ENCODE measurements at places on chromosomes 6 and 20.

DNA sequence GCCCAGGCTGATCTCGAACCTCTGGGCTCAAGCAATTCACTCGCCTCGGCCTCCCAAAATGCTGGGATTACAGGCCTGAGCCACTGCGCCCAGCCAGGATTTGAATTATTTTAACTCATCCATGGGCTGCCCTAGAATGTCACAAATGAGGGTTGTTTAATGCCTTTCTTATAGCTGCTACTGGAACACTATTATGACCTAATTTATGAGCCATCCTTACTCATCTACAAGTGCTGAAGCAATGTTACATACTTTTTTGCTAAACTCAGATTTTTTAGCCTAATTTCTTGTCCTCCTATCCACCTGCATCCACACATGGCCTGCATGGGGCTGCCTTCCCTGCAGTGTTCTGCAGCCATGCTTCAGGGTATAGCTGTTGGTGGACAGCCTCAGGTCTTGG, 59.9 kb downstream of the RTN4IP1 start:
- no peak for DNase-seq

- no peak for DNase-seq
Measured at GRCh38 chr6:137213331-137213740, 5.8 kb downstream of the IFNGR1 start.

DNA sequence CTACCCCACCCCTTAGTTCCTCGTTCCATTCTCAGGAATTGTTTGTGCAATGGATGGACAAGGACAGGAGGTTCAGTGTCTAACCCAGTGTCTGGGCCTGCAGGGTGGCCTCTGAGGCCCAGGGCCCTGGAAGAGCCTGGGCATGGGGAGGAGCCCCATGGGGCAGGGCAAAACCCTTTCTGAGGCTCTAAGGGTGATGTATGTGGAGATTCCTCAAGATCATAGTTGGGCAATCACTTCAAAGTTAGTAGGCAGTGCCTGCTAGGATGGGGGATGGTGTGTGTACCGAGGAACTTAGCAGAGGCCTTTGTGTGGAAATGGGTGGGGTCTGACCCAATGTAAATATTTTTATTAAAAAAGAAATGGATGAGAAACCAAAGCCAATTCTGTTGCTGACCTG, 6.7 kb upstream of the C2 start:
- peak; percentile 25 for DNase-seq

DNA sequence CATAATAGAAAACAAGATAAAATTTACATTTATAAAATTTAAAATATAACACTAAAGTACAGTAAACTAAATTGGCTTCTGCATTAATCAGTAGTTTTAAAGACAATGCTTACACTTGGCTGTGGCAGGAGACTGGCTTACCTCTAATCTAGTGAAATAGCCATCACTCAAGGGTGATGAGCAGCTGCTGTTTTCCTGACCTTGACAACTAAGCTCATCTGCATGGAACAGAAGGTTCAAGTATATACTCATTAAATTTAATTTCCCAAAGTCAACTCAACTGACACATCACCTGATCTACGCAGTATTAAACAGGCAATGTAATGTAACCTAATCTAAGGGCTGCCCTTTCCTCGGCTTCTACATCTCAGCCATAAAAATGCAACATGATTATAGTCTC, 14.5 kb downstream of the TMX4 start:
- DNase-seq, result no peak

DNA sequence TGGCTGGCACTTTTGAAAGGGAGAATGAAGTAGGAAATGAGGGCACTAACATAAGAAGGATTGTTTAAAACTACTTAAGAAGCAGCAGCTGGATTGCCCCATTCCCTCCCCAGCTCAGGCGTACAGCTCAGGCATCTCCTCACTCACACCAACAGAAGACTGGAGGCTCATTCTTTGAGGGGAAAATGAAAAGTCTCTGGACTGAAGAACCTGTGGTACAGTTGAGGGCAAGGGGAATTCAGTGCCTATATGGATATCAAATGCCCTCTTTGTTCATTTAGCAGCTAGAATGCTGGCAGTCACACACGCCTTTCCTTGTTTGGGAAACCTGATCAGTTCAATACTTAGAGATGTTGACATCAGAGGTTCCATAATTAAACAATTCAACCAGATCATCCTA, 502.1 kb upstream of the SOX4 start:
- no peak for DNase-seq

DNA sequence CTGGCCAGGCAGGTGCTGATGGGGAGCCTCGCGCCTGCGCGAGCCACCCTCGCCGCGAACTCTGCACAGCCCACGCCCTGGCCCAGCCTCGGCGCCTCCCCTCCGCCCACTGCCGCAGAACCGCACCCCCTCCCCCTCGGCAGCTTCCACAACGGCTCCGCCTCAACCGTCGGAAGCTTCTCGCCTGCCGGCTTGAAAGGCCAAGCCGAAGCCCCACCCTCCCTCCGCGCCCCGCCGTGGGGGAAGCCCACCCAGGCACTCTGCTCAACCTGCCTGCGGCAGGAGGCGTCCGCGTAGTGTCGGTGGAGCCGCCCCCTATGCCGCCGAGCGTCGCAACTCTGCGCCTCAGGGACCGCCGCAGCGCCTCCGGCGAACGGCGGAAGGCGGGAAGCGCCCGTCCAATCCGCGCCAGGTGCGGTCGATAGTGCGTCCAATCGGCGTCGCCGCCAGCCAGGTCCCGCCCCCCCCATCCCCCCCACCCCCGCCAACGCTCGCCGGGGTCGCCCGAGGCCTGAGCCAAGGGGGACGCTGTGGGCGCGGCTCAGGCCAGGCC, at the start of gene SYCP2:
TSS of gene SYCP2 (minus strand) at position 342 of the 553 bp plus-strand sequence. CDS start 11,224 bp downstream, outside the sequence.
- peak; percentile 35 for DNase-seq

DNA sequence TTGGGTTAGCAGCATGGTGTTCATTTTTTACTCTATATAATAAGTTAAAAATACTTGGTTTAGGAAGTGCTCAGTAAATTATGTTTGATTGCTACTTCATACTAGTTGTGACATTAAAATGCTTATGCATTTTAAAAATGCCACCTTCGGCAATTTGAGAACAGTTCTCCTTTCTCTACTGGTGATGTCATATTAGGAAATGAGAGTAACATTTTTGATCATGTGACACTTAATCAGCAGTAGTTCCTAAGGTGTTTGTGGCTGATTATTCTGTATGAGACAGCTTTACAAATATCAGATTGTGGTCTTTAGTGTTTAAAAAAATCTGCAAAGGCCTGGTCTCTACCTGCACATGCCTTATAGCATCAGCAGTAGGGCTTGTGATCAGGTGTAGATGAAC, 4.4 kb downstream of the GZF1 start:
- DNase-seq, result no peak

DNA sequence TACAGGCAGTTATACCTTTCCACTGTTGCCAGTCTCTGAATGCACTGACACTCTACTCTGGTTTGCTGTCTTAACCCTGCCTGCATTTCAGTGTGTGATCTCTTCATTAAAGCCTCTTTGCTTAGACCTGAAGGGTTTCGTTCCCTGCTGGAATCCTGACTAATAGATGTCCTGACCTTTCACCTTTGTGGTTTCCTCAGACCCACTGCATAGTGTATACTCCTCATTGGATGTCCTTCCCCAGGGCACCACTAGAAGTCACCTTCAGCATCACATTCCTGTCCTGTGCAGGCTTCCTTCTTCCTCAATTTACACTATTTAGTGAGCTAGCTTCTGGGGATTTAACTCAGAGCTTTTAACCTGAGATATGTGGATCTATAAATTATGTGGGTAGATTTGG, 120.6 kb downstream of the RCAN2 start:
- no peak for DNase-seq

DNA sequence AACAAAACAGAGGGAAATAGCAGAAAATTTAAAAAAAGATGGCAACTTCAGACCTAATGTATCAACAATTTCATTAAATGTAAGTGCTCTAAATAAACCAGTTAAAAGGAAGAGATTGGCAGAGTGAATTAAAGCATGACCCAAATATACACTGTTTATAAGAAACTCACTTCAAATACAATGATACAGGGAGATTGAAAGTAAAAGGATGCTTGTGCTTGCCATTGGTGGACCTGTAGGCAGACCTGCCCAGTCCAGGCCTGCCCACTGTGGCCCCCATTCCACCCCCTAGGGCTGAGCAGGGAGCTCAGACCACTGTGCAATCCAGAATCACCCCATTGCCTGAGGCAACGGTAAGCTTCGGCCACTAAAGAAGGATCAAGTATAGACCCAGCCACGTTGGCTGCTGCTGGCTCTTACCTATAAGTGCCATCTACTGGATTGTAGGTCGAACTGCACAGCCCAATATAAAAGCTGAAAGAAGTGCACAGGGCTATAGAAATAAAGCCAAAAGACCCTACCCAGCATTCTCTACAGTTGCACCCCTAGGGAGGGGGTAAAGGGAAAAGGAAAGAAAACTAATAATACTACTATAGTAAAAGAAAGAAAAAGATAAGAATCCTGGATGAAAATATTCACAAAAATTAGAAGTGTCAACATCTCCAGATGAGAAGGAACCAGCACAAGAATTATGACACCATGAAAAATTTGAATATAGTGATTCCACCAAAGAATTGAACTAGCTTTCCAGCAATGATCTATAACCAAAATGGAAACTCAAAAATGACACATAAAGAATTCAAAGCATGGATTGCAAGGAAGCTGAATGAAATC, 36.1 kb downstream of the PSMB1 start:
- peak; percentile 83 for DNase-seq

- DNase-seq, result peak; percentile 87
Measured at GRCh38 chr6:121849477-121849876, 414.0 kb downstream of the GJA1 start.

- peak; percentile 63 for DNase-seq
Measured at GRCh38 chr6:35240838-35241801, 18.4 kb upstream of the ZNF76 start.

- DNase-seq, result no peak
Measured at GRCh38 chr20:49542514-49542991, 25.4 kb downstream of the PTGIS start.

- DNase-seq, result peak; percentile 79
Measured at GRCh38 chr20:58127701-58128111, 100.7 kb downstream of the ANKRD60 start.

GRCh38 chr6:152746172-152746553, 4.4 kb upstream of the VIP start:
- DNase-seq, result peak; percentile 63

GRCh38 chr6:45436544-45437438, 59.1 kb upstream of the SUPT3H start:
- peak; percentile 81 for DNase-seq

DNA sequence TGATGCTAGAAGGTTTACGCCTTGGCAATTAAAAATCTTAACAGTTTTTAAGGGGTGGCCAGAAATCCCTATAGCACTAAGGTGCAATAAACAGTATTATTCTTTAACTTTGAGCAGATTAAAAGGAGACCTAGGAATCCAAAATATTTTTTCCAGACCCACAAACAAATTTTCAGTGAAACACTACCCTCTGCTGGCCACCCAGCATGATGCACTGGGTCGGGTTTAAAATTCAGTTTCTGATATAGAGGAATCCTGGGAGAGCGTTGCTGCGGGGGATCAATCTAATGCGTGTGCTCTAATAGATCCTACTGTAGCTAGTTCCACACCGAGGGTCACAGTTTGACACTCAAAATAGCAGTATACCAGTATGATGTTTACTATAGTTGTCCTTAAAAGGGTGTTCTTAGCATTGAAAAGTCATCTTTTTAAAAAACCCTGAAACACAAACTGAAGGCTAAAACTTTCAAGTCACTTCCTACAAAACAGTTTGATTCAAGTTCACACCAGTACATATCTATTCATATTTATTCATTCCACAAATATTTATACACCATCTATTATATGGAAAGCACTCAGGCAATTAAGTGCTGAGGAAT, 10.2 kb downstream of the UBE3D start:
- peak; percentile 66 for DNase-seq

GRCh38 chr6:105759946-105760345, 326.2 kb upstream of the PRDM1 start:
- peak; percentile 12 for DNase-seq

DNA sequence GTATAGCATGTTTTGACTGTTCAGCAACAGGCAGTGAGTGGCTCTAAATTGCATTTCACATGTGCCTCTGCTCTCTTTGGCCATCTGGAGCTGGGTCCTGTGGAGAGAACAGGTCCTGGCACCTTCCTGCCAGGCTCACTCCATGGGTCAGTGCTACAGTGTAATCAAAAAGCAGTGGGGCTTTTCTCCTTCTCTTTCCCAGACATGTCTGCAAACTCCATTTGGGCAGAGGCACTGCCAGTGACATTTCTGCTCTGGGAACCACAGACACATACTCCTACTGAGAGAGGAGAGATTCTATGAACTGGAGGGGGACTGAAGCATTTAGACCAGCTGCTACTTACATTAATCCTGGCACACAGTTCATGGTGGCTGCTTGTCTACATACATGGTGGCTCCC, 68.3 kb upstream of the TRAF3IP2 start:
- DNase-seq, result no peak

DNA sequence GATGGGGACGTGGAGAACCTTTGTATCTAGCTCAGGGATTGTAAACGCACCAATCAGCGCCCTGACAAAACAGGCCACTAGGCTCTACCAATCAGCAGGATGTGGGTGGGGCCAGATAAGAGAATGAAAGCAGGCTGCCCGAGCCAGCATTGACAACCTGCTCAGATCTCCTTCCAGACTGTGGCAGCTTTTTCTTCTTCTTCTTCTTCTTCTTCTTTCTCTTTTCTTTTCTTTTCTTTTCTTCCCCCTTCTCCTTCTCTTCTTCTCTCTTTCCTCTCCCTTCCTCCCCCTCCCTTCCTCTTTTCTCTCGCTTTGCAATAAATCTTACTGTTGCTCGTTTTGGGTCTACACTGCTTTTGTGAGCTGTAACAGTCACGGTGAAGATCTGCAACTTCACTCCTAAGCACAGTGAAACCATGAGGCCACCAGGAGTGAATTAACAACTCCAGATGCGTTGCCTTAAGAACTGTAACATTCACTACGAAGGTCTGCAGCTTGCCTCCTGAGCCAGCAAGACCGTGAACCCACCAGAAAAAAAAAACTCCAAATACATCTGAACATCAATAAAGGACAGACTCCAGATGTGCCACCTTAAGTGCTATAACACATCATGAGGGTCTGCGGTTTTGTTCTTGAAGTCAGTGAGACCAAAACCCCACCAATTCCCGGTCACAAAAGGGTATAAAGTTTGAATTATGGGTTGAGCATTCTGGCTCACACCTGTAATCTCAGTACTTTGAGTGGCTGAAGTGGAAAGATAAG, 19.6 kb upstream of the SERPINB1 start:
- DNase-seq, result no peak

- DNase-seq, result peak; percentile 43
Measured at GRCh38 chr20:34458631-34459030, 57.6 kb upstream of the DYNLRB1 start.

DNA sequence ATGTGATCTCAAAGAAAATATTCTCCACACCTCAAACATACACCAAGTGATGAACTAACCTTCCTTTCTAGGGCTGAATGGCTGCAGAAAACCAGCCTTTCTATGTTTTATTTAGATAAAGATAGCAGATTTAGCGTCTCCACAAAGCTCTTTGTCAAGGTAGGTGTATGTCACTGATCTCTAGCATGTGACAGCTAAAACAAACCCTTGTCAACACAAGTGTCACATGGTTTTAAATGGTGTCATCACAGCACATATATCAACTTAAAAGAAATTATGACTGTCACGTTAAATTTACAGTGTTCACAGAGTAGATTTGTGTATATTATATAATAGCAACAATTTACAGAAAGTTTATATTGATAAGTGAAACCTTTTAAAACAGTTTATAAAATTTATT, 58.3 kb downstream of the TENT5A start:
- DNase-seq, result no peak

Data from fibroblast of pulmonary artery (primary cell).